ENCODE measurements at places on chromosomes 11 and 22.
A peak's percentile ranks its signal among the peaks of the same experiment; 100 is the strongest.

DNA sequence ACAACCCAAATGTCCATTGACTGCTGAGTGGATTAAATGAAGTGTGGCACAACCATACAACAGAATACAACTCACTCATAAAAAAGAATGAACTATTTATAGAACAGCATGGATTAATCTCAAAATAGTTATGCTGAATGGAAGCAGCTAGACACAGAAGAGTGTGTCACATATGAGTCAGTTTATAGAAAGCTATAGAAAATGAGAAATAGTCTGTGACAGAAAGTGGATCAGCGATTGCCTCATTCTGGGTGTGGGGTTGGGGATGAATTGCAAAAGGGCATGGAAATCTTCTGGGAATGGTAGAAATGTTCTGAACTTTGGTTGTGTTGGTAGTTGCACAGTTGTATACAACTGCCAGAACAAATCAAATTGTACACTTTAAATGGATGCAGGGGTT lies 37.4 kb downstream of the PRR5L start:
- H3K4me1 ChIP-seq: no peaks in the 10 kb centered on the region
- H3K27ac ChIP-seq: no peak overlapping the region
- H3K27me3 ChIP-seq: no peaks in the 10 kb centered on the region
- no peaks in the 10 kb centered on the region for H3K36me3 ChIP-seq
- no peak for DNase-seq
- no peak overlapping the region for H3K4me3 ChIP-seq

DNA sequence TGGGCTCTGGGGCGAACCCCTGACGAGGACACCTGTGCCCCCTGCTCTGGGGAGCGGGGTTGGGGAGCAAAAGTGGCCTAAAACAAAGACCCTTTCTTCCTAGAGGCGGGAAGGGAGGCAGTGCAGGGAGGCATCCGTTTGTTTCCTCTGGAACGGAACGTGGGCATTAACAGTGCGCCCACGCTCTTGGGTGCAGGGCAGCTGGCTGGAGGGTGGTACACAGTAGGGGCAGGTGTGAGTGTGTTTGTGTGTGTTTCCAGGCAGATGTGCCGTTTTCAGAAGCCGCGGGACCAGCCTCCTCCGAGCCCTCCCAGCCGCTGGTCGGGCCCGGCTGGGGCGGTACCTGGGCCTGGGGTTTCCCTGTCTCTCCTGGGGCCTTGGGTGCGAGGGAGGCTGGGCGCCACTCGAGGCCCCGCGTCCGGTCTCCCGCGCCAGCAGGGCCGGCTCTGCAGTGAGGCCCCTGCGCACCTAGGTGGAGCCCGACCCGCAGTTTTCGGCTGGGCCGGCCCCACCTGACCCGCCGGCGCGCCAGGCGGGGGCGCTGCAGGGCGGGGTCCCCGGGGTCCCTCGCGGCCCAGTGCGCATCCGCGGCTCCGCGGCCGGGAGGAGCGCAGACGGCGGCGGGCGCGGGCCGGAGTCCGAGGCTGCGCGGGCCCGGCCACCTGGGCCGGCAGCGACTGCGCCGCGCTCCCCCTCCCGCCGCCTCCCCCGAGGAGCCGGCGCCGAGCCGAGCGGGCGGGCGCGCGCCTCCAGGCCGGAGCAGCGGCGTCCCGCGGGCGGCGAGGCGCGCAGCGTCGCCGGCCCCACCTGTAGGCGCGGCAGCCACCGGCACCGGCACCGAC lies 1252.7 kb downstream of the BRD1 start:
- no peaks in the 10 kb centered on the region for H3K36me3 ChIP-seq
- peak; percentile 34 for DNase-seq
- H3K4me3 ChIP-seq: no peak overlapping the region
- no peak overlapping the region for H3K27ac ChIP-seq

DNA sequence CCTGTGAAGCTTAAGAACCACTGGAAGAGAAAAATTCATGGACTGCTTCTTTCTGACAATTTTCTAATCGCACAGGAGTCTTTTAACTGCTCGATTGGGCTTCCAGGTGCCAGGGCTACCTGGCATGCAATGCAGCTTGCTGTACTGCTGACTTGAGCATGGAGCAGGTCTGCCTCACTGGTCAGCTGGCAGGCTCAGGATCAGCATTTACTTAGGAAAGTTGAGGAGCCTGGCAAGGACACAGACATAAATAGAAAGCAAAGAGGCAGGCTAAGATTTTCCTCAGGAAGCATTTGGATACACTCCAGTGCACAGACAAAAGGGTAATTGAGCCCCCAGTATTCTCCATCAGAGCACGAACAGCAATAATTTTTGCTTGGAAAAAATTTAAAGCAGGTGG lies 163.5 kb downstream of the CSNK2A3 start:
- no peak overlapping the region for H3K27ac ChIP-seq
- no peaks in the 10 kb centered on the region for H3K36me3 ChIP-seq
- H3K4me3 ChIP-seq: no peak overlapping the region
- DNase-seq: no peak
- no peaks in the 10 kb centered on the region for H3K4me1 ChIP-seq

DNA sequence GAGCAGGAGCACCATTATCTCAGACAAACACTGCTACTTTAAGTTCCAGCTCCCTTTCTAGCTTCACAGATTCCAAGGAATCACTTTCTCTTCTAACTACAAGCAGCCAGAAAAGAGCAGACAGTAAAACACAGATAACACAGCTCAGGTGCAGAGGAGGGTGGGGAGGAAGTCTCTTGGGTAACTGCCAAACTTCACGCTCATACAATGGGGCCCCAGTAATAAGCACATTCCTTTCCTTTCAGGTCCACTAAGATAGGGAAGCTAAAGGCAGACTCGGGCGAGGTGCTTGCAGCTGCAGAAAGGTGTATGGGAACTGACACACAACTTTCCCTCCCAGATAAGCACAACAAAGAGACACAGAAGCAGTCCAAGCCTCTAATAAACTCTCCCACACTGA lies 69.2 kb upstream of the OR9G4 start:
- peak; percentile 4 for DNase-seq
- H3K4me3 ChIP-seq: no peak overlapping the region
- no peaks in the 10 kb centered on the region for H3K36me3 ChIP-seq
- no peaks in the 10 kb centered on the region for H3K4me1 ChIP-seq
- no peak overlapping the region for H3K27ac ChIP-seq

- peaks cover 5% of the 10 kb centered on the region for H3K4me1 ChIP-seq
- no peaks in the 10 kb centered on the region for H3K36me3 ChIP-seq
- H3K27me3 ChIP-seq: no peaks in the 10 kb centered on the region
- no peak overlapping the region for H3K27ac ChIP-seq
- no peak for DNase-seq
- no peak overlapping the region for H3K4me3 ChIP-seq
Measured at GRCh38 chr11:13880634-13881033, 81.9 kb upstream of the SPON1 start.

DNA sequence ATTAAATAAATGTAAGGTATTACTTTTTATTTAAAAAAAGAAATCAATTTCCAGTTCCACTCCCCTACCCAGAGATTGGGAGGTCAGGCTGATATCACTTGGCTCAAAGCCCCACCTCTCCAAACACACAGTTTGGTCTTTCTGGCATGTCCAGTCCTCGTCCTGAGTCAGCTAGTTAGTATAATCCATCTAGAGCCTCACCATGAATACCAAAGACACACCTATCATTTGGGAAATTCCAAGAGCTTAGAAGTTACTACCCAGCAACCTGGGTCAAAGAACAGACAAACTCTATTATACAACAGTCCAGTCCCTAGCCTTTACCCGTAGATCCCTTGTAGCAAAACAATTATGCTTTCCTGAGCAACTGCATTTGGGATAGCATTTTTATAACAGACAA lies 9.4 kb downstream of the TREH start:
- peak; percentile 56 for DNase-seq
- H3K27me3 ChIP-seq: no peaks in the 10 kb centered on the region
- H3K4me1 ChIP-seq: peaks cover 9% of the 10 kb centered on the region
- no peaks in the 10 kb centered on the region for H3K36me3 ChIP-seq
- H3K27ac ChIP-seq: no peak overlapping the region
- H3K4me3 ChIP-seq: no peak overlapping the region

- H3K27me3 ChIP-seq: no peaks in the 10 kb centered on the region
- H3K36me3 ChIP-seq: no peaks in the 10 kb centered on the region
- no peak overlapping the region for H3K4me3 ChIP-seq
- H3K4me1 ChIP-seq: peaks cover 32% of the 10 kb centered on the region
Measured at GRCh38 chr11:116424615-116425261, 348.0 kb downstream of the BUD13 start.

- peaks cover 25% of the 10 kb centered on the region for H3K4me1 ChIP-seq
- no peaks in the 10 kb centered on the region for H3K27me3 ChIP-seq
- DNase-seq: no peak
- H3K4me3 ChIP-seq: no peak overlapping the region
- H3K27ac ChIP-seq: no peak overlapping the region
Measured at GRCh38 chr11:71183878-71184277, 68.5 kb downstream of the SHANK2 start.

DNA sequence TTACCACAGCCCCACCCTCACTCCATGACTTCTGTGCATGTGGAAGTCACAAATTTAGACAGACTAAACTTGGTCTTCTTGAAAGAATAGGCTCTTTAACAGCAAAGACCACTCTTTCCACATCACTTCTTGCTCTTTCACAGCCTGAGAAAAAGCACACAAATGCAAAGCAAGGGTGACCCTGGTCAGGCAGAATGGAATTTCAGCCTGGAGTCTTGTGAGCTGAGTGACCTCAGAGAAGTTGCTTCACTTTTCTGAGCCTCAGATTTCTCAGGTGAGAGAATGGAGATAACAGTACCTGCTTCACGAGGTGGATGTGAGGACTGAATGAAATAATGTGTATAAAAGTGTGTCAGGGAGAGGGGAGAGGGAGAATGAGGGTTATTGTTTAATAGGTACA lies 26.8 kb upstream of the LIPT2 start:
- no peaks in the 10 kb centered on the region for H3K36me3 ChIP-seq
- no peak for DNase-seq
- no peaks in the 10 kb centered on the region for H3K27me3 ChIP-seq

- DNase-seq: peak; percentile 25
- no peak overlapping the region for H3K27ac ChIP-seq
- H3K36me3 ChIP-seq: peaks cover 2% of the 10 kb centered on the region
Measured at GRCh38 chr11:71218789-71219499, 33.4 kb downstream of the SHANK2 start.

DNA sequence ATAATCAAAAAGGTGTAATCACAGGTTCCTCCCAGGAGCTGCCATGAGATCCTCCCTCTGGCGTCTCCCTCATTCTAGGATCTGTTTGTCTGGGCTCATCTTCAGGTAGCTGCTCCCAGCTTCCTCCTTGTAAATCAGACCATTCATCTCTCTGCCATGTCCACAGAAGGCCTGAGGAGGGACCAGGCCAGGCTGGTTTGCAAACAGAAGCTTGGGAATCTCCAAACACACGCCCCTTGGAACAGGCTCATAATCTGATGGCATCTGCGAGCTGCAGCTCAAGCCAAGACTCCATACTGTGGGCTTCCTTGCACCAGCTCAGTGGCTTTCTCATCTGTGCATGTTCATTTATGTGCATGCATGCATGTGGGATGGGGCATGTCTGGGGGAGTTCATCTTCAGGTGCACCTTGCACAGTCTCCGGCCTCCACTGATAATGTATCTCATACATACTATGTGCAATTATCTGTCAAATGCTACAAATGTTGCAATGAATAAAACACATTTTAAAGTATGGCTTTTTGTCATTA lies 134.9 kb downstream of the NXPE2 start:
- no peaks in the 10 kb centered on the region for H3K36me3 ChIP-seq
- no peak for DNase-seq
- H3K4me1 ChIP-seq: no peaks in the 10 kb centered on the region

- no peak for DNase-seq
- H3K27ac ChIP-seq: no peak overlapping the region
Measured at GRCh38 chr11:6583584-6583983, 19.8 kb downstream of the RRP8 start.

DNA sequence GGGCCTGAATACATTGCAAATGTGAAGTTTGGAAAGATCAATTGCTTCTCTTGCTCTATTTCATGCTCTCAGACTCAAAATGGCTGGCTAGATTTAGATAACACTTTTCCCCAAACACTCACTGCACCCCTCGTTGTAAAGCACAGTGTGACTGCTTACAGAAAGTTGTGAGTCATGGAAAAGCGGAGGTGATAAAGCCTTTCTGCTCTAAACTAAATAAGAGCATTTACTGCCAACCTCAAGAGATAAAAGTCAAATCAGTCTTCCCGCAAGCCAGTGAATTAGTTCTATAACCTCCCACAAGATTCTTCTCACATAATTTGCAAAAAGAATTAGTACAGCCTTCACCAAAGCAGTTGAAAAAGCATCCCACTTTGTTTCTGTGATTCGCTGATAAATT lies 168.7 kb downstream of the WT1 start:
- H3K27me3 ChIP-seq: no peaks in the 10 kb centered on the region
- H3K4me3 ChIP-seq: no peak overlapping the region
- H3K27ac ChIP-seq: no peak overlapping the region
- no peaks in the 10 kb centered on the region for H3K36me3 ChIP-seq

- no peaks in the 10 kb centered on the region for H3K4me1 ChIP-seq
- H3K27ac ChIP-seq: no peak overlapping the region
- no peaks in the 10 kb centered on the region for H3K27me3 ChIP-seq
- DNase-seq: no peak
Measured at GRCh38 chr11:20729597-20730105, 60.3 kb downstream of the NELL1 start.

- DNase-seq: no peak
- H3K27ac ChIP-seq: no peak overlapping the region
- no peaks in the 10 kb centered on the region for H3K4me1 ChIP-seq
- H3K27me3 ChIP-seq: no peaks in the 10 kb centered on the region
Measured at GRCh38 chr11:128897826-128898225, 6.7 kb downstream of the KCNJ5 start.

DNA sequence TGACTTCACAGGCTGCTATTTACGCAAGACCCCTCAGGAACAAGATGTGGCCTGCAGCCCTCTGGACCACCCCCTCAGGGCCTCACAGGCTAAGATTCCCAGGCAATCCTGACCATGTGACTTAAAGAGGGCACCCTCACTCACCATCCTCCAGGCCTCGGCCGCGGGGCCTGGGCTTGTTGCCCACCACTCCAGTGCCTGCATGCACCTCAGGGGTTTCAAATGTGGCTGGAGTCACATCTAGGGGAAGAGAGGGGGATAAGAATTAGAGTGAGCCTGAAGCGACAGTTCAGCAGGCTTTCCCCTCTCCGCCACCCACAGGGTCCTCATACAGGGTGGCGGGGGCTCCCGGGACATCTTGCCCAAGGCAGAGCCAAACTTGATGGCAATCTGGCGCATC lies 2.1 kb downstream of the ESS2 start:
- DNase-seq: no peak
- H3K27me3 ChIP-seq: no peaks in the 10 kb centered on the region
- H3K4me3 ChIP-seq: no peak overlapping the region

- H3K4me3 ChIP-seq: no peak overlapping the region
- DNase-seq: no peak
- H3K4me1 ChIP-seq: no peaks in the 10 kb centered on the region
Measured at GRCh38 chr22:19063581-19064353, 58.4 kb downstream of the DGCR2 start.
